ENCODE measurements at places on chromosomes 2 and 18. TPM values are rescaled to one million over a fixed set of nuclear protein-coding genes. Genes with fewer than 3 reads are reported as not detected.
A peak's percentile ranks its signal among the peaks of the same experiment; 100 is the strongest.

GRCh38 chr2:177334940-177335543 is 57.5 kb upstream of the AGPS start:
- peak; percentile 57 for DNase-seq

- DNase-seq = no peak
Observed at GRCh38 chr2:69940691-69941090, 20.7 kb downstream of the ASPRV1 start.

DNA sequence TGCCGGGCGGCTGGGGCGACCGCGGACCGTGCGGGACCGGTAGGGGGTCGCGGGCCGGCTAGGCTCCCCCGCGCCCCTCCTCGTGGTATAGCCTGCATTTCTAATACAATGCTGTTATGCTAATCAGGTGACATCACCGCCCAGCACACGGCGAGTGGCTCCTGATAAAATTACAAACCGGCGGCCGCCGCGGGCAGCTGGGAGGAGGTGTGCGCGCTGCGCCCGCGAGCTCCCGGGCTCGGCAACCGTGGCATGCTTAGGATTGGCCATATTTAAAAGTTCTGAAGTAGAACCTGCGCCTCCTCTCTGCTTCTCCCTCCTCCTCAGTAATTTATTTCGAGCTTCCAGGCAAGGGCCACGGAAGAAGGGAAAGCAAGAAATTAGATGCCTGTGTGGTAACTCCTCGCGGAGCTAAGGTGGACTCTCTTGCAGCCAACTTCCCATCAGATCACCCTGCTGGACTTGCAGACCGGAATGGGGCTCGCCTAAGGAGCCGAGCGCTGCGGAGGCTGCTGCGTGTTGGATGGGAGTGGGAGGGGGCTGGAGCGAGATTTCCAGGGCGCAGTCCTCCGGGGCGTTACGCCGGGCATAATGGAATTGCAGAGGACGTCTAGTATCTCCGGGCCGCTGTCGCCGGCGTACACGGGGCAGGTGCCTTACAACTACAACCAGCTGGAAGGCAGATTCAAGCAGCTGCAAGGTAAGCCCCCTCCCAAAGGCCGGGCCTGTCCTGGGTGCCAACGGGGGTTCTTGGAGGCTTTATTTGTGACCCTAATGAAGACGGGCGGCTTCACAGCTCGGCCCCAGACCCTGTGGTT is 102.3 kb downstream of the SPTBN1 start:
- DNase-seq = peak; percentile 59

GRCh38 chr2:118658596-118659198 is 188.8 kb downstream of the EN1 start:
- no peak for DNase-seq

- DNase-seq = no peak
Observed at GRCh38 chr18:27863780-27864430, 313.0 kb downstream of the CDH2 start.

GRCh38 chr2:7577769-7578168 is 660.6 kb downstream of the RNF144A start:
- no peak for DNase-seq

DNA sequence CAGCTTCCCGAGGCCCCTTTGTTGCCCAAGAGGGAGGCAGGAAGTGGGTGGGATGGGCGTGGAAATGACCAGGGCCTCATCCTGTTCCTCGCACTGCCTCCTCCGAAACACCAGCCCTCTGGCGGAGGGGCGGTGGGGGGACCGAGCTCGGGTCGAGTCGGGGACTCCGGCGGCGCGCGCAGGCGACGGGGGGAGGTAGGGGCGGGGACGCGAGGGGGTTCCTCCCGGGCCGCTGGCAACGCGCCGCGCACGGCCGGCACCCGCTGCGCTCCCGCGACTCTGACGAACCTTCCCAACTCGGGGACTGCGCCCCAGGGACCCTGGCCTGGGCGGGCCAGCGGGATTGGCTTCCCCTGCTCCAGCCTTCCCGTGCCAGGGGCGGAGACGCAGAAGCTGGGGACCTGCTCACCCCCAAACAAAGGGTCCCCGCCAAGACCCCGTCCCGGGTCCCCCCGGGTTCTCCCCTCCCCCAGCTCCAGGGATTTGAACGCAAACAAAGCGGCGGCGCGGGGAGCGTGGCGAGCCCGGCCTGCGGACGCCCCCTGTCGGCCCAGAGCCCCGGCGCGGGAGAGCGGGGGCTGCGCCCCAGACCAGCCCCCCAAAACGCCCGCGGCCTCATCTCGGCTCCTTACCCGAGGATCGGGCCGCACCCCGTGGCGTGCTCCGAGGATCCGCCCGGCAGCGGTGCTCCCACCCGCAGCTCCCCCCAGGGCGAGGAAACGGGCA is 1.2 kb downstream of the SEMA4C start:
- peak; percentile 69 for DNase-seq

GAREM1 gene
- total RNA-seq = 3.6 TPM
